Memory B cell (primary cell): ENCODE measurements at places on chromosomes 7 and 10.

- DNase-seq, result no peak
Observed at GRCh38 chr10:101221963-101222531, 7.2 kb downstream of the LBX1 start.

GRCh38 chr7:44172803-44173424 is 16.3 kb downstream of the GCK start:
- no peak for DNase-seq

DNA sequence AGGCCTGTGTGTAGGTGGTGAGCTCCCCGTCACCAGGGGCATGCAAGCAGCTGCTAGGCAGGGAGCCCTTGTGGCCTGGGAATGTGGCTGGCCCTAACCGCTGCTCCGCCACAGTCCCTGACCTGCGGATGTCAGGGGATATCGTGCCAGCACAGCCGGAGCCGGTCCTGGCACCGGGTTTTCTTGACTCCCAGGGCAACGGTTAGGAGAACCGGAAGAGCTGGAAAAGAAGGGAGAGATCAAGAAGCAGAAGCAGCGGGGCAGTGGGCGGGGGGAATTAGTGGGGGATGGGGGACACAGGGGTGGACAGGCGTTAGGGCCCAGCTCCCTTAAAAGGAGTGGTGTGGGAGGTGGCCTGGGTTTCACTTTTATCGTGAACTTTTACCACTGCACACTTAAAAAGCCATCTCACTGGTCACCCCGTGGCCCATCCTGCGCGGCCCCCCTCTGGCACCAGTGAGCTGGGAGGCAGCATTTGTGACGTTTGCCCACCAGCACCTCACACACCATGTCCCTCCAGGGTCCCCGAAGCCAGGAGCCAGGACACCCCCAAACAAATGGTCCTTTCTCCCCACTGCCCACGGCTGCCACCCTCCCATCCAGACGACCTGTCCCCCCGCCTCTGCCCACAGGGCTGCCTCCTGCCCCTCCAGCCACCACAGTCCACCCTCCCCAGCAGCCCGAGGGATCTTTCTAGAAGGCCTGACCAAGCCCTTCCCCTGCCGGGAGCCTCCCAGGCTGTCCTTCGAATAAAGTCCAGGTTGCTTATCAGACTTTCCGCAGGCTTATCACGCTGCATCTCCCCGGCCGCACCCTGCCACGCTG is 1.8 kb upstream of the MICALL2 start:
- no peak for DNase-seq

- no peak for DNase-seq
Observed at GRCh38 chr7:134520130-134520529, 7.2 kb upstream of the AKR1B10 start.

GRCh38 chr7:80213814-80214213 is 79.2 kb downstream of the GNAI1 start:
- no peak for DNase-seq

- no peak for DNase-seq
Observed at GRCh38 chr10:68578974-68579373, 18.8 kb downstream of the TET1 start.

DNA sequence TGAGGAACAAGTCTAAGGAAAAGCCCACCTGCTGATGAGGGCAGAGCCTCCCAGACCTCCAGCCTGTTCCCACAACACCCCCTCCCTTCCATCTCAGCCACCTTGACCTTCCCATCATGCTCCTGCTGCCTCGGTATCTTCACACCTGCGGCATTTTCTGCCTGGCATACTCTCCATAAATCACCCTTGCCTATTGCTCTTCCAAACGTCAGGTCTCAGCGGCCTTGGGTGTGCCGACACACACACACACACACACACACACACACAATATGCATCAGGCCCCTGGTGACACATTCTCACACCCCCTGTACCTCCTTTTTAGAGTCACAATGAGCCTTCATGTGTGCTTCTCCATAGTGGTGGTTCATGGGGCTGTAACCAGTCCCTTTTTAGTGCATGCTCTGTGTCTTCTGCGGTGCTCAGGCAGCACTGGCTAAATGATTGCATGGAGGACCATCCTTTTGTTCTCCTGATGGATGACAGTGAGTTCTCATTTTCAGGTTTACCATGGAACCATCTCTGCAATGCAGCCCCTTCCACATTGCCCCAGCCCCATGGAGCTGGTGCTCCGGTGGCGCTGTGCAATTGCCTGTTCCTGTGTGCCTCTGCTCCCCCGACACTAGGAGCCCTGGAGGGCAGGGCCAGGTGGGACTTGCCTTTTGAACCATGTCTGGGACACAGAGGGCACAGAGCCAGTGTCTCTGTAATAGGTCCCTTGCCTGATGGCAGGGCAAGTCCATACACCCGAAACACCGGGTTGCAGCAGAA is 4.5 kb downstream of the ADIRF start:
- DNase-seq, result no peak

- DNase-seq, result no peak
Observed at GRCh38 chr7:72467237-72467636, 55.1 kb upstream of the CALN1 start.

GRCh38 chr7:104963991-104964385 is 50.0 kb upstream of the KMT2E start:
- no peak for DNase-seq

DNA sequence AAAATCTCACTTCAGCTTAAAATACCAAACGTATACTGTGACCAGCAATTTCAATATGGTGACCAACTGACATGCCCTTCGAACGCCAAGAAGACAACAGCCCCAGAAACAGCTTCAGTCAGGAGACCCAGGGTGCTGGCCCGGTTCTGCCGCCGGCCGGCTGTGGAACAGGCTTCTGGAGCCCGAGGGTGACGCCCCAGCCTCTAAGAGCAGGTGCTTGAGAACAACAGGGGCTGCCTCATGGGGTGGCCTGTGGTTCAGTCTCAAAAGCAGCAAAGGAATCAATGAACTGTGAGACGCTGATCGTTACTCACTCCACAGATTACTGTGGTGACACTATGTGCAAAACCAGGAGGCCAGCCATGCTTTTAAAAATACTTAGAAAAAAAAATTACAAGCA is 17.3 kb downstream of the GPER1 start:
- DNase-seq, result no peak

- DNase-seq, result no peak
Observed at GRCh38 chr10:124739119-124739921, 4.9 kb downstream of the FAM53B start.

GRCh38 chr7:85928500-85928899 is 715.2 kb upstream of the GRM3 start:
- DNase-seq, result no peak

GRCh38 chr10:62817766-62818425 is 1.7 kb upstream of the EGR2 start:
- peak; percentile 67 for DNase-seq

GRCh38 chr10:123858907-123859652 is 32.5 kb downstream of the CPXM2 start:
- no peak for DNase-seq

- no peak for DNase-seq
Observed at GRCh38 chr10:74786126-74786525, 40.3 kb upstream of the KAT6B start.

GRCh38 chr10:132848951-132849545 is 63.1 kb upstream of the NKX6-2 start:
- no peak for DNase-seq

DNA sequence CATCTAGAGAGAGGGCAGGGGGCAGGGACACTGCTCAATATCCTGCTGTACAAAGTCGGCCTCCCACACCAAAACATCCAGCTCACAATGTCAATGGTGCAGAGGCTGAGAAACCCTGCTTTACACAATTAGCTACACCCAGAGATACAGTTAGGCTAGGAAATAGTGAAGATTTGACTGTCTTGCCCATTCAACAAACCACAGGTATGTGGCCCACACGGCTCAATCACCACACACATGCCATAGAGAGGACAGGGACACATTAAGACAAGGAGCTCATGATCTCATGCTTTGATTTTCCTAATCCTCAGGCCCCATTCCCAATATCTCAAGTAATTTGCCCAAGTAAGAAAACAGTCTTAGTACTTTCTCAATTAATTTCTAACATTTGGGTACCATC is 110.4 kb downstream of the OSBPL3 start:
- no peak for DNase-seq

GRCh38 chr7:102860351-102860811 is 52.4 kb upstream of the LRRC17 start:
- DNase-seq, result no peak

DNA sequence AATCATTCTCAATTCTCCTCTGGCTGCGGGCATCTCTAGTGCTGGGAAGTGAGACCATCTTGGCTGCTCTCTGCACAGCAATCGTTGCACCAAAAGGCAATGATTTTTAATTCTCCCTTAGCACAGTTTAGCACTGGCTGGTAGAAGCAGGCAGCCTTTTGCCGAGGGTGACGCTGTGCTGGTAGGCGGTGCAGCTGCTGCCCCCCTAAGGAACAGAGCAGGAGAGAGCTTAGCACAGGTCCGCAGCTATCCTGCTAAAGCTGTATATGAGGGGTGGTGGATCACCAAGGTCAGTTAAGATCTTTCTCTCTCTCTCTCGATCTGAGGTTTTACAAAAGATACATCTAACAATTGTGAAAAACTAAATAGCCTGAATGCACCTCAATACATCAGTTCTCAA is 390.1 kb downstream of the GATA3 start:
- no peak for DNase-seq

DNA sequence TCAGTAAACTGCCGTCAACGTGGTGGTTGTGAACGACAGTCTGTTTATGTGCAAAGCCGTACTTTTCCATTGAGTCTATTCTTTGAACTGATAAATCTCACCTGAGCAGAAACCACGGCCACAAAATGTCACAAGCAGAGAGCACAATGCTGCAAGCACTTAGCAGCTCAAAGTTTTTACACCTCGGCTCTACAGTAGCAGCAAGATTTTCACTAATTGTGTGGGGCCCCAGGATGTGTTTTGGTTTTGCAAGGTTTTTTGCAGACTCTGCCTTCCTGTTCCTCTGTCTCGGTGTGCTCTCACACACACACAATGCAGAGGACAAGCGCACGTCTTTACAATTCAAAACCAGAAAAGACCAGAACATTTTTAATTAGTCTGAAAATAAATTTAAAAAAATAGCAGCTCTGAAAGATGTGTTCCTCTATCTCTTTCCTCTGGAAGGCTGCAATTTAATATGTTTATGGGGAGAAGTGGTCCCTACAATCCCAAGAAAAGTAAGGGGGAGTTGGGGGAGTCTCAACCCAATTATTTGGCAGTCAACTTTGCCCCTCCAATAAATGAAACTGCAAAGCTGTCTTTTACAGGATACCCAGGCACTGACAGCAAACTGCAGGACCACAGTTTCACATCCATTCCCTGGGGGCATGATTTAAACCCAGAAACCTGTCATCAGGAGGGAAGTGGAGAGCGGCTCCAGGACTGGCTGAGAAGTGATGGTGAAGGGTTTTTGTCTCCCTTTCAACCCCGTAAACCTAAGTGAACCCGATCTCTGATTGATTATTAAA is 73.8 kb upstream of the SFMBT2 start:
- DNase-seq, result peak; percentile 18

GRCh38 chr7:139600306-139600705 is 76.8 kb downstream of the CLEC2L start:
- no peak for DNase-seq

DNA sequence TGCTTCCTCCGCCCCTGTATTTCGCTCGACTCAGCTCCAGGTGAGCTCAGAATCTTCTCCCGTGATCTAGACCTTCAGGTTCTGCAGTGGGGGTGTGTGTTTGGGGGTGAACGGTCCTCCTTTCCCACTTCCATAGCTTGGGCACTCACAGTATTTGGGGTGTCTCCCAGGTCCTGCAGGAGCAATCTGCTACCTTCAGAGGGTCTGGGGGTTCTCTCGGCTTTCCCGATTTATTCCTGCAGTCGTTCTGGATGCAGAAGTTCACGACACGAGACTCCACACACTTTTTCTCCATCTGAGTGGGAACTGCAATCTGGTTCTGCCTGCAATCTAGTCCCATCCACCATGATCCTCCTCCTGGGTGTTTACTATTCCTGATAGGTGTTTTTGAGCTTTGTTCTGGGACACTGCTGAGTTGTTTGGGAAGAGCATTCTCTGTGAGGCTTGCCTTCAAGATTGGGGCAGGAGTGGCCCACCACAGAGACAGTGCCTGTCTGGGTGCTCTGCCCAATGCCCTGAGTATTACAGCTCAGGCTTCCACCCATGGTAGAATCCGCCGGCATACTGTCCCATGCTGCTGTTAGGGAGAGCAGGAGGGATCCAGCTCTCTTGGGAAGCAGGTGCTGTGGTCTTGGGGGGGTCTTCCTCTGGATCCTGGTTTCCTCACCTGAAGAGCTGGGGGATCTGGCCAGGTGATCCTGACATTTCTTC is 29.8 kb downstream of the JAKMIP3 start:
- DNase-seq, result no peak

GRCh38 chr7:71871446-71871845 is 540.7 kb downstream of the CALN1 start:
- DNase-seq, result no peak

GRCh38 chr10:129165770-129166169 is 301.3 kb upstream of the MGMT start:
- no peak for DNase-seq

GRCh38 chr10:100192350-100192749 is 6.5 kb upstream of the ERLIN1 start:
- DNase-seq, result no peak

DNA sequence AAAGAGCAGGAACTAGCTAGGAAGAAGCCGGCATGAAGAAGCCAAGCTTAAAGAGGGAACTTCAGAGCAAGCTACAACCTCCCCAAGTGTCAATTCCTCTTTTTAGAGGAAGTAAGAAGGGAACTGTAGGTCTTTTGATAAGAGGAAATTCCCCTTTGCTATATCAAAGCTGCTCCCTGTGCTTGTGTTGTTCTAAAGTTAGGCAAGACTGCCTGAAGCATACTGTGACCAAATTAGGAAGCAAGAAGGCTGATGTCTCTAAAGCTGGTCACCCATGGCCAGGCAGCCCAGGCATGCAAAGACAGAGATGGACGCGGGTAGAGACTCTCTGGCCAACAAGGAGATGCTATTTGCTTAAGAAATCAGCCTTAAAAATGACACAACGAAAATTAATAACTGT is 87.9 kb downstream of the RNF216 start:
- DNase-seq, result peak; percentile 58

DNA sequence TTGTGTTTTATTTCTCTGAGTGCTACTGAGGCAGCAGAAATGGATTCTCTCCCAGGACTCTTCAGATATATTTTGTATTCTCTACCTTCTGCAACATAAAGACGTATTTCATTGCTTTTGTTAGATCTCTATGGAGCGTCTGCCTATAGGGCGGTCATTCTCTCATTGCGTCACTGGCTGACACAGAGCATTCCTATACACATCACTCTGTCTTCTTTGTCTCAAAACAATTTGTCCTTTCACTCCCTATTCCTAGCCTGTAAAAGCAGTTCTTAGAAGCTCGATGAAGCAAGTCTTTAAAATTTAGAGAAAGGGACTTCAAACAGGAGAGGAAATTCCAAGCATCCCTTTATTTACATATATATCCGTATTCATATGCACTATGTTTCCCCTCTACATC is 120.6 kb downstream of the CPED1 start:
- no peak for DNase-seq
